ENCODE measurements at places on chromosomes 11 and 22.

GRCh38 chr11:116605543-116606459 lies 167.0 kb downstream of the BUD13 start:
- DNase-seq: peak; percentile 64

DNA sequence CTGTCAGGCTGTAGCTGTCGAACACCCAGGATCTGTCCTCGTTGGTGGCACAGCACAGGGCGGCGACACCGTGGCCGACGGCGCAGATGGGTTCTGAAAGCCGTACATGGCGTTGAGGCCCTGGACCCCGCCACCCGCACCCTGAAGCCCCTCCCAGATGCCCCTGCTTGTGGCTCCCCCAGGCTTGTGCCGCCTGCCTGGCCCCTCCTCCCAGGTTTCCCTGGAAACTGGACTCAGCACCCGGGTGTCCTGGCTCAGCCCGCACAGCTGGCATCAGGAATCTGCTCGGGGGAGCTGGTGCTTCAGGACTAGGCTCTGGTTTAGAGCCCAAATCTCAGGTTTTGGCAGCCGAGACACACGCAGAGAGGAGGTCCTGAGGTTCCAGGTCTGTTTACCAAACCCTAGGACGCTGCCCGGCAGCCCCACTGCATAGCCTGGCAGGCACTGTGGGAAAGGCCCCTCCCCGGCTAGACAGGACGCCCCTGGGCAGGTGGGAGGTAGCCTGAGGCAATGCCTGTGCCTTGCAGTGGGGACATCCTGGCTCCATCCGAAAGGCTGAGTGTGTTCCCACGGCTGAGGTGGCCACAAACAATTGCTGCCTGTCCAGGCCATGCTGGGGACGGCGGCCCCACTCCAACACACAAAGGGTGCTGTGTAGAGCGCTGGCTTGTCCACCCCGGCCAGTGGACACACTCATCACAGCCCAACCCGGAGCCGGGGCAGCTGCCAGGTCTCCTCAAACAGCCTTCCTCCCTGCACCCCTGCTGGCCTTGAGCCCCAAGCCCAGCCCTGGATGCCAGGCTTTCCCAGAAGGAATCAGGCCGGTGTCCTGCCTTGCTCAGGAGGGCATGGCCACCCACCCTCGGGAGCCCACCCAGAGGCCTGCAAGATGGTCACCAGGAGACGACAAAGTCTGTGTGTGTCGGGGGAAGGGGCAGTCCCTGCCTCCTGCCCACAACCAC lies 4.6 kb downstream of the GATD1 start:
- no peak for DNase-seq

DNA sequence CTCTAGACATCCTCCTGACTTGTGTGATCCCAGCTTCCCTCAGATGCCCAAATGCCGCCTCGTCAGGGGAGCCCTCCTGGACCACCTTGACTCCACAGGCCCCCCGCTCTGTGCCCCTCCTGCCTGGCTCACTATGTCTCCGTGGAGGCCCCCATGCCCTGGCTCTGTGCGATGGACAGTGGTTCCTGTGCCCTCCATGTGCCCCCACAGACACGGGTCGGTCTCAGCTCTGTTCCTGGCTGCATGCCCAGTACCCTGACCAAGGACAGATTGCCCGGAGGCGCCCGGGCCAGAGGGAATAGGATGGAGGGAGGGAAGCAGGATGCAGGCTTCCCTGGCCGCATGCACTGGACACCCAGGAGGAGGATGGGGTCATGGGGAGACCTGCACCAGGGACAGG lies 1274.6 kb downstream of the BRD1 start:
- DNase-seq: no peak

- DNase-seq: no peak
These were observed 217.7 kb downstream of the MN1 start for GRCh38 chr22:27583856-27584255.

GRCh38 chr11:4059424-4059823 lies 35.2 kb upstream of the RRM1 start:
- DNase-seq: no peak

- DNase-seq: no peak
These were observed 32.7 kb downstream of the RIBC2 start for GRCh38 chr22:45446216-45446615.

DNA sequence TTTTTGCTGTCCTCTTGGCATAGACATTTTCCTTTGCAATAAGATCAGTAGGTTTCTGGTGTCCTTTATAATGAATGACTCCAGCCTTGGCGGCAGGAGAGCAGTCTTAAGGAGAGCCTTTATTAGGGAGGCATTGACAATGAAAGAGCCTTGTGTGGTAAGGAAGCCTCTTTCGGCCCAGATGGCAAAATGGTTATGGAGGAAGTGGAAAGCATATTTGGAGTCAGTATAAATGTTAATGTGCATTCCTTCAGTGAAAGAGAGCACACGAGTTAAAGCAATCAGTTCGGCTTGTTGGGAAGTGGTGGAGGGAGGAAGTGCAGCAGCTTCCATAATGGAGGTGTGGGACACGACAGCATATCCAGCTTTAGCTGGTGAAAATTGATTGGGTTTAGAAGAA lies 18.1 kb upstream of the ANO1 start:
- no peak for DNase-seq

DNA sequence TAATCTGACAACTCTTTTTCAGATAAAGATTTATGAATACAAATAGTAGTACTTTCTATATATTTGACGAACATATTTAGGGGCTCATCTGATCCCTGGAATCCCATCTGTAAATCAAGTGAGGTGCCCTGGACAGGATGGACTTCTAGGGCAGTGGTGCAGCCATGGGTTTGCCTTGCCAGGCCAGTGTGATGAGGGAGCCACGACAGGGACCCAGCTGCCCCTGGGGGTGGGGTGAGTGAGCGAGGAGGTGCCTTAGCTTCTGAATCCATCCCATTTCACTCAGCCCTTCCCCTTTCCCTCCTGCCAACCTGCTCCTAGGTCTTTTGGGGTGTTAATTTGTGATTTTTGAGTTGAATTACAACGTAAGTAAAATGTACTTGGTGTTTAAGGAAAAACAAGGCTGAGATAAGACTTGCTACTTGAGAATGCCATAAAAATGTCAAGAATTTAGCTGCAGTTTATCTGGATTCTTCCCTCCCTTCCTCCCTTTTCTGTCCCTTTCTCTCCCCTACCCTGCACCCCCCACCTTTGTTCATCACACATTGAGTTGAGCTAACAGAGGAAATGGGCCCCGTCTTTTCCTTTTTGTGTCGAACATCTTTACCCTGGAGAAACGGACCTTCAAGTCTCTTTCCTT lies 60.8 kb downstream of the PPFIBP2 start:
- DNase-seq: no peak

DNA sequence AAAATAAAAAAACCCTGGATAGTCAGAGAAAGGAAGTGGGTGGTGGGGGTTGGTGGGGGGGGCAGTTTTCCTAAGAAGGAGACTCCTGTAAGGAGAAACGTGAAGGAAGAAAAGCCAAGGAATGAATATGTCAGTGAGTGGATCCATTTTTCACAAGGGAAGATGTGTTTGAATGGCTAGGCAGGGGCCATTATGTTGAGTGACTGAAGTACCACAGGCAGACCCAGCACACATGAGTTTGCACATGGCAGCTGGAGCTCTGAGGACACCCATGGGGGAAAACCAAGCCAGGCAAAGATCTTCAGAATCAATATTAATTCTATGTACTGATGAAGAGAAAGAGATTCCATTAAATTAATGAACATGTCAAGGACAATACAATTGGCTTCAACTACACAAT lies 67.6 kb downstream of the CD44 start:
- DNase-seq: no peak

GRCh38 chr11:61498767-61499341 lies 9.7 kb upstream of the LRRC10B start:
- no peak for DNase-seq

DNA sequence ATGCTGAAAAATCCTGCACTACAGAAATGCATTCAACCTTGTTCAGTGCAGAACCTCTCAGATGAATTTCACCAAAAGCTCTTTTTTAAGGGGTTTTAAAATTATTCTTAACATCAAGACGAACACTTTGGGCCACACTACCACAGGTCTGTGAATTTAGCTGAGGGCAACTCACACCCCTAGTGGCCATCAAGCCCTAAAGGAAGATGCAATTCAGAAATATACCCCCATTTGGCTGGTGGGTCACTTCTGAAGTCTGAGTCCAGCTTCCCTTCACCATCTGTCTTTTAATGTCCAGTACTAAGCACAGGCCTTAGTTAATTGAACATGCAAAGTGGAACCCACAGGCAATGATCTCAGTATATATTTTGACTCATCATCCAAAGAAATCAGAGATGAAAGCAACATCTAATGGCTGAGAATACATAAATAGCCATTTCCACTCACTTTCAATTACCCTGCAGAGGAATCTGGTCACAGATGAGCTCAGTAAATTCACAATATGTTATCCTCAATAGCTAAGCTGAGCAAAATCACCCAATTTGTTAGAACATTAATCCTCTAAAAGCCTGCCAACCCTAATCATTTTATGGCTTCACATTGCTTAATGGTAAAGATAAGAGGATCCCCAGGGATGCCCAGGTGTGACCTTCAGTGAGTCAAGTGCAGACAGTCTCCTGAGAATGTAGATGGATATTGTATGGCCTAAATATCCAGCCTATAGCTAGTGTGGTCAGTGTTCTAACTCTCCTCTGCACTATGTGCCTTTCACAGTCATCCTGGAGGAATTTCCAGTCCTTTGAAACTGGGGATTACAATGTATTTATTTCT lies 50.3 kb downstream of the FAM76B start:
- no peak for DNase-seq

GRCh38 chr22:20029550-20030225 lies 8.8 kb downstream of the TANGO2 start:
- DNase-seq: no peak

DNA sequence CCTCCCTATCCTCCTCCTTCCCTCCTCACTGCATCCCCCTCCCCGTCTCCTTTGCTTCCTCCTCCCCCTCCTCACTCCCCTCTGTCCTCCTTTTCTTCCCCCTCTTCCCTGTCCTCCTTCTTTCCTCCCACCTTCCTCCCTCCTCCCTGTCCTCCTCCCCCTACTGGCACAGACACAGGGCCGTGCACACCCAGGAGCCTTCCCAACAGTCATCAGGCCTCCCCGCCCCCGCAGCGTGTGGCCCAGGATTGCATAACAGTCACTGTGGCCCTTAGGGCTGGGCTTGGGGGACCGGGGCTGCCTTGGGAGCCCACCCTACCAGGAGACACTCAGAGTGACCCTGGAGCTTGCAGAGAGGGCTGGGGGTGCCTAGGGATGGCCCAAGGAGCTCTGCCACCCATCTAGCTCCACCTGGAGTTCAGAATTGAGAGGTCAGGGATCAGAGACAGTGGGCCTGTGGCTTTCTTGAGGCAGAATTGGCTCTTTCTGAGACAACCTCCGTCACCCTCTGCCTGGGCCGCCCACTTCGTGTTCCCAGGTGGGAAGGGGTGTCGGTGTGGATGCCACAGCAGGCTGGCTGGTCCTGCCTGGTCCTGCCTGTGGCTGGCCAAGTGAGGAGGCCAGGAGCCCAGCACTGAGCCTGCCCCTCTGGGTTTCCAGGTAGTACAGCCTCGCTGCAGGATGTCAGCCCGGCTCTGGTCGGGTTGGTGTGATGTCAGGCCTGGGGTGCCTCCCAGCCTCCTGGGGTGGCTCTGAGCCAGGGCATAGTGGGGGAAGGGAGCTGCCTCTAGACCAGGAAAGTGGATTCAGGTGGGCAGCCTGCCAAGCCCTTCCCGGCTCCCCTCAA lies 1.6 kb downstream of the SPI1 start:
- no peak for DNase-seq

DNA sequence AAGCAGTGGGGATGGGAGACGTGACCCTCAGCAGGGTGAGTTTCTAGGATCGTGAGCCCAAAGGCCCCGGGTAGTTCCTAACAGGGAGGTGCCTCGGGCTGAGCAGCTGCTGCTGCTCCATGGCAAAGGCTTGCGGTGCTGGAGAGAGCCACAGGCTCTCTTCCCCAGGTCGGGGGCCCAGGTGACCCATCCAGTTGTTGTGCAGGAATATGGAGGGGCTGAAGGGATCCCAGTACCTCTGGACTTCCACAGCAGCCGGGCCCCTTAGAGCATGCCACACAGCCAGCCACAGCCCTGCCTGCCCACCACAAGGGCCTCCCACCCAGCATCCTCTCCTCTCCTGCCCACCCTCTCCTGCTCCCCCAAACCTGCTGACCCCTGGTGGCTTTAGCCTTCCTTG lies 49.3 kb downstream of the BUD13 start:
- no peak for DNase-seq

All from Daoy (cell line).